Ovary (tissue), 10 donors: ENCODE measurements at places on chromosomes 5 and 9. TPM values are rescaled to one million over a fixed set of nuclear protein-coding genes. Genes with fewer than 3 reads are reported as not detected.

- H3K27ac ChIP-seq: peak overlapping the region; percentile 70
- peaks cover 23% of the 10 kb centered on the region for H3K4me1 ChIP-seq
- peak; percentile 43 for DNase-seq
- no peak overlapping the region for H3K4me3 ChIP-seq
Observed at GRCh38 chr9:109251080-109251775, 69.6 kb downstream of the EPB41L4B start.

The CD180 gene
- total RNA-seq: 0.15 TPM

DNA sequence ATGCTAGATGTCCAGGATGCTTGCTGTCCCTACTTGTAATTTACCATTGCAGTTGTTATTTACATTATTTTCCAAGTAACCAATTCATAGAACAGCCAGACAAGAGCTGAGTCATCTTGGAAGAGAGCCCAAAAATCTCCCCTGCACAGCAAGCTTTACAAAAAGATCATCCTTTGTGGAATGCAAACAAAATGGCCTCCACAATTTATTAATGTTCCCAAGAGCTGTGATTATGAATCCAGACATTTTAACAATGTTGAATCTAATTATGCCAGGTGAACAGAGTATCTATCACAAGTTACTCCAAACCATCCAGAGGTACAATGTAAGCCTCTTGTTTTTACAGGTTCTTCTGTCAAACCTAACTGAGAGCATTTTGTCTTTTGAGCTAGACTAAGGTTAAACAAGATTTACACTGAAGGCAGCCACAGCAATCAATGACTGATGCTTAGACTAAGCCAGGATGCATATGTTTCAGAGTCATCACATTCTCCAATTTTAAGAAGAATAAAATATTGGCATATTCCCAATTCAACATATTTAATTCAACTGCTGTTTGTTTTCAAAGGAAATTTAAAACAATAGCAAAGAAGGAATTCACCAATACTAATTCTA lies 95.3 kb upstream of the SLC12A2 start:
- no peaks in the 10 kb centered on the region for H3K27me3 ChIP-seq
- no peaks in the 10 kb centered on the region for H3K36me3 ChIP-seq
- H3K4me1 ChIP-seq: peaks cover 2% of the 10 kb centered on the region
- H3K27ac ChIP-seq: no peak overlapping the region
- H3K4me3 ChIP-seq: no peak overlapping the region
- DNase-seq: no peak

The DDX4 gene
- not detected for total RNA-seq

DNA sequence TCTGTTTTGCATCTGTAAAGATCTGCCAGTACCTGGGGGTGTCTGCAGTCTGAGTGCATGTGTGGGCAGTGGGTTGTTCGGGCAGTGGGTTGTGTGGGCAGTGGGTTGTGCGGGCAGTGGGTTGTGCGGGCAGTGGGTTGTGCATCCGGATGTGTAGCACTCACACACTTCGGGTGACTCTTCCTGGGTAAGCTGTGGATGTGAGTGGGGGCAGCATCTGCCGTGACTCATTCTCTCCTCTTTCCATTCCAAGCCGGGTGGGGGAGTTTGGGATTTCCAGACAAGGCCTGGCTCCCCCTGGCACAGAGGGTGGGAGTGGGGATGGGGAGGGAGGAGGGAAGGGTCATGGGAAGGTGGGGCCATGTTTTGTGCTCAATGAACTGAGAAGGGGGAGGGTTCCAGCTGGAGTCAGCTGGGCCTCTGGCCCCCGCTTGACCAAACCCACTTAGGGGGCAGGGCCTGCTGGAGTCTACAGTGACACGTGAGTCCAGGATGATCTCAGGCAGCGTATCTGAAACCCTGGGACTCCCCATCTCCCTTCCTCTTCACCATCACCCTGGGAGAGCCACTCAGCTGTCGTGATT lies 8.3 kb downstream of the CRB2 start:
- peaks cover 3% of the 10 kb centered on the region for H3K4me1 ChIP-seq
- no peaks in the 10 kb centered on the region for H3K36me3 ChIP-seq
- no peak overlapping the region for H3K27ac ChIP-seq
- H3K27me3 ChIP-seq: no peaks in the 10 kb centered on the region

The CAVIN4 gene
- total RNA-seq: 0.38 TPM

GRCh38 chr5:115541611-115542010 lies 3.0 kb downstream of the FEM1C start:
- no peaks in the 10 kb centered on the region for H3K36me3 ChIP-seq
- no peak overlapping the region for H3K27ac ChIP-seq
- no peak for DNase-seq

The TMC1 gene
- 0.48 TPM for total RNA-seq

DNA sequence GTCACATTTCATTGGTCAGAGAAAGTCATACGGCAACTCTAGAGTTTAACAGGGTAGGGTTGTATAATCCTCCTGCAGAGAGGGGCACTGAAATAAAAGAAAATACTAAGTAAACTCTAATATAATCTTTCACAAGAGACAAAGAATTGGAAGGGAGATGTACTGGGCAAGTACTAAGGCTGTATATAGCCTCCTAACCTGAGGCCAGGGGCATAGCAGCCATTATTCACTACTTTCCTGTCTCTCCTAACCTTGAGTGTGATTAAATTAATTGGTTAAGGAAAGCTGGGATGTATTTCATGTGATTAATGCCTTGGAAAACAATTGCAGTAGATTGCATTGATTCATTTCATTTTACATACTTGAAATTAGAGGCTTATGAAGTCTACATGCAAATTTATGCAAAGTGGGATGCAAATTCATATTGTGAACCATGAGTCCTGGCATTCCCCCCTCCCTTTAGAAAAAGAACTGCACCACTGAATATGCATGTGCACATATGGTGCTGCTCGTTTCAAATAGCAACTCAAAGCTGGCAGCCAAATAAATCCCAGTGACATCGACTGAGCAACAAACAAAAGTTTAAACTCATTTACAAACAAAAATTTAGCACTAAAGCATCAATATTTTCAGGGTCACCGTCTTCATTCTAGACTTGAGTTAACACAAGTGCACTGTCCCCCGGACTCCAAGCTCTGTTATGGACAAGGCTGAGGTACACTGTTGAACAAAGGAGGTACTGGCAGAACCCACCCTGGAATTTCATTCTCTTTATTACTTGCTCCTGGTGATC lies 70.0 kb downstream of the DMAC1 start:
- H3K27ac ChIP-seq: no peak overlapping the region
- H3K27me3 ChIP-seq: no peaks in the 10 kb centered on the region
- H3K4me1 ChIP-seq: no peaks in the 10 kb centered on the region
- no peak overlapping the region for H3K4me3 ChIP-seq
- no peak for DNase-seq
- H3K36me3 ChIP-seq: no peaks in the 10 kb centered on the region

The ADAMTS13 gene
- 4.2 TPM for total RNA-seq
